Hematopoietic multipotent progenitor cell treated with erythropoietin and hydrocortisone succinate and interleukin-3 and kit ligand, for 4 days (in vitro differentiated cells): ENCODE measurements at places on chromosomes 12 and 14.

DNA sequence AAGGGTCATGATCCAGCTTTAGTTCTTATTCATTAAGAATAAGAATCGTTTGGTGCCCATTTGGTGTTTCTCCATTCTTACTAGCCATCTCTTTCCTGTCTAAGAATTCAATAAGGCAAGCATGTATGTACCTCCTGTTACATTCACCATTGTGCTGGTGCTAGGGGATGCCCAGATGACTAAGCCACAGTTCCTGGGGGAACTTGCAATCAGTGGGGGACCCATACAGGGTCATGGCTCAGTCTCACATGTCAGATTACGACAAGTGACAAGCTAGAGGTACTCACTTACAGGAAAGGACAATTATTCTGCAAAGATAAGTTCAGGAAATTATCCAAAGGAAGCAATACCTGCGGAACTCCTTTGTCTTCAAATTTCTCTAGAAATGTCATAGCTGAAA lies 125.4 kb downstream of the STXBP6 start:
- DNase-seq, result no peak

DNA sequence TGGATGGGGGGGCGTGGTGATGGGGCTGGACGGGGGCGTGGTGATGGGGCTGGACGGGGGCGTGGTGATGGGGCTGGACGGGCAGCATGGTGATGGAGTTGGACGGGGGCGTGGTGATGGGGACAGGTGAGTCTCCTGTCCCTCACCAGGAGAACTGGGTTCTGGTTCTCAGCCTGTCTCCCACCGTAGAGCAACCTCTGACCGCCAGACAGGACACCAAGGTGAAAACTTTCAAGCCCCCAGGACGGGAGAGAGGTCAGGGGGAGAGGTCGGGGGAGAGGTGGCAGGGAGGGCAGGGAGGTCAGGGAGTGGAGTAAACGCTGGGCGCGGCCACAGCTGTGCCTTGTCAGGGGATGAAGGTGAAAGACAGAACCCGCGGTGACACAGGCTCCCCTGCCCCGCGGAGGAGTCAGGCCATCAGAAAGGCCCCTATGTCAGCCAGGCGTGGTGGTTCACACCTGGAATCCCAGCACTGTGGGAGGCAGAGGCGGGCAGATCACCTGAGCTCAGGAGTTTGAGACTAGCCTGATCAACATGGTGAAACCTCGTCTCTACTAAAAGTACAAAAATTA lies 84.6 kb downstream of the GALNT9 start:
- DNase-seq, result no peak

GRCh38 chr14:23379366-23380196 lies 2.7 kb downstream of the CMTM5 start:
- DNase-seq, result peak; percentile 72

GRCh38 chr12:72037006-72037795 lies 98.6 kb downstream of the TPH2 start:
- DNase-seq, result no peak

GRCh38 chr14:90593254-90594040 lies 196.6 kb downstream of the CALM1 start:
- DNase-seq, result no peak
